Activated CD8-positive, alpha-beta memory T cell treated with anti-CD3 and anti-CD28 coated beads for 24 hours (primary cell): ENCODE measurements at places on chromosomes 7 and 10.
A peak's percentile ranks its signal among the peaks of the same experiment; 100 is the strongest.

DNA sequence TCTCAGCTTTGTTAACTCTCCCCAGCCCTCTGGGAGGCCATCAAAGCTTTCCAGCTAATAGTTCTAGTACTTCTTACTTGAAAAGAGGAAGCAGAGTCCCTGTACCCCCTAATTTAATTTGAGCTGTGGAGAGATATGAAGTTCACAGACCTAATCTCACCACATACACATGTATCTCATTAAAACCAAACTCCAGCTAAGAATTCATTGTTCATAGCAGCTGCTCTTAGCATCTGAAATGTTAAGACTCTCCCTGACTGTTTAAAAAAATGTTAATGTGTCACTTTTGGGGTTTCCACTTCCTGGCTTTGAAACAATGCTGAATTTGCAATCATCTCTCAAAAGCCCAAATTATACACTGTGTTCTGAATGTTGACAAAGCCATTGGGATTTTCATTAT, 16.2 kb upstream of the MRC1 start:
- no peak for DNase-seq

GRCh38 chr10:45319702-45320101, 4.3 kb upstream of the OR13A1 start:
- no peak for DNase-seq

GRCh38 chr10:30359373-30360206, 10.5 kb upstream of the MTPAP start:
- DNase-seq: peak; percentile 84

- no peak for DNase-seq
Observed at GRCh38 chr10:62907470-62908212, 91.5 kb upstream of the EGR2 start.

- peak; percentile 38 for DNase-seq
Observed at GRCh38 chr10:48461623-48462481, 143.0 kb downstream of the ARHGAP22 start.

GRCh38 chr10:96188916-96189315, 58.8 kb downstream of the ZNF518A start:
- DNase-seq: no peak

GRCh38 chr10:11024596-11024995, 6.9 kb downstream of the CELF2 start:
- DNase-seq: no peak

- no peak for DNase-seq
Observed at GRCh38 chr7:135932131-135932530, 45.0 kb downstream of the MTPN start.

DNA sequence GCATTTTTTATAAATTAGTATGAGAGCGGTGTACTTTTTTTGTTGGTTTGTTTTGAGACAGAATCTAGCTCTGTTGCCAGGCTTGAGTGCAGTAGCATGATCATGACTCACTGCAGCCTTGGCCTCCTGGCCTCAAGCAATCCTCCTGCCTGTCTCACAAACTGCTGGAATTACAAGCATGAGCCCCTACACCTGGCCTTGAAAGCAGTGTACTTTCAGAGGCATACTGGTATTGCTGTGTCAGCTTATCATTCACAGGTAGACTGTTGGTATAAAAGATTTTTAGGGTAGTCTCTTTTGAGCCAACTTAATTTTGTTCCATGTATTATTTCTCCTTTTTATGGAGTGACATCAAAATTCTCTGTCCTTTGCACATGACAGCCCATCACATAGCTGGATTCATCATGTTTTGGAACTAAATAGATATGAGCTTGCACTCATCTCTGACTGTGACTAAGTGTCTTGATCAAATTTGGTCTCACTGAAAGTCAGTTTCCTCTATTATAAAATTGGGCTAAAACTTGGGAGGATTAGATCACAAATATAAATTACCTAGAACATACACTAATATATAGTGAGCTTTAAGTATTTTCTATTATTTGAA, 12.4 kb downstream of the GNAT3 start:
- no peak for DNase-seq

- DNase-seq: peak; percentile 78
Observed at GRCh38 chr7:131692131-131692960, 135.9 kb upstream of the PODXL start.

DNA sequence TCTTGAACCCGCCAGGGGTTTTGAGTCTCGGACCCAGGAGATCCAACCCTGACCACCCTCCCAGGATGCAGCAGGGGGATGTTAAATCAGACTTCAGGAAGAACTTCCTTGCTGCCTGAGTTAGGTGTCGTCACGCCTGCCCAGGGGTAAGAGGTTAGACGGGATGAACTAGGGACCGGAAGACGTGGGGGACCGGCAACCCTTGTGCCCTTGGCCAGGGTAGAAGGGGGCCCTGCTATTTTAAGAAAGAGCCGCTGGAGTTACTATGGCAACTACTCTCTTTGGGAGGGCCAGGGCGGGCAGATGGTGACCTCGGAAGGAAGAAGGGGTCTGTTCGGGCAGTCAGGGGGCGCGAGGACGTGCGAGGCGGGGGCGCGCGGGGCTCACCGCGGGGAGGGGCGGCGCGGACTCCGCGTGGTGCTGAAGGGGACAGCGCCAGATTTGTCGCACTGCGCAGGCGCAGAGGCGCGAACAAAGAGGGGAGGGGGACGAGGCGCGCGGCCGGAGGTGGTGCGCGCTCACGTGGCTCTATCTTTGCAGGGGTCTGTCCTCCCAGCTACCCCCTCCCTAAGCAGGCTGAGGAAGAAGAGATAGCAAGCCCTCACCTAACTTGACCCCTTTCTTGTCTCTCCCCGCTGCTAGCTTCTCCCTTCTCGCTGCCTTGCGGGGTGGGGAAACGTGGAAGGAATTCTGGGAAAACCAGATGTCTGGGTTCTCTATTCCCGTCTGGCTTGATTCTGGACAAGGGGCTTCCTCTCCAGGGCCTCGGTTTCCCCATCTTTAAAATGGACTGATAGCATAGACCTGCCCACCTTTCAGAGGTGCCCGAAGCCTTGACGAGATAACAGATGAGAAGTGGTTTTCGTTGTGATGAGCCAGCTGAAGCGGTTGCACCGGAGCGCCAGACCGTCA, 940 bp upstream of the PSD start:
- DNase-seq: peak; percentile 88
